ENCODE measurements at places on chromosomes 4 and X. TPM values are rescaled to one million over a fixed set of nuclear protein-coding genes. Genes with fewer than 3 reads are reported as not detected.

The NR3C2 gene
- total RNA-seq, result 3.4 TPM

GRCh38 chrX:1392376-1393068, 609 bp upstream of the SLC25A6 start:
- peak overlapping the region; percentile 94 for H3K4me3 ChIP-seq
- H3K4me1 ChIP-seq, result peaks cover 24% of the 10 kb centered on the region
- H3K36me3 ChIP-seq, result peaks cover 25% of the 10 kb centered on the region
- no peaks in the 10 kb centered on the region for H3K27me3 ChIP-seq

GRCh38 chrX:68758671-68759070, 70.2 kb upstream of the EFNB1 start:
- no peak for DNase-seq
- no peak overlapping the region for H3K4me3 ChIP-seq
- no peak overlapping the region for H3K27ac ChIP-seq

- peaks cover 16% of the 10 kb centered on the region for H3K27me3 ChIP-seq
- no peak for DNase-seq
- H3K27ac ChIP-seq, result no peak overlapping the region
- H3K4me1 ChIP-seq, result no peaks in the 10 kb centered on the region
- H3K36me3 ChIP-seq, result no peaks in the 10 kb centered on the region
Observed at GRCh38 chr4:5144384-5144783, 93.1 kb downstream of the STK32B start.

Measured in progenitor cell of endocrine pancreas (in vitro differentiated cells).